ENCODE measurements at places on chromosomes 4 and X.

DNA sequence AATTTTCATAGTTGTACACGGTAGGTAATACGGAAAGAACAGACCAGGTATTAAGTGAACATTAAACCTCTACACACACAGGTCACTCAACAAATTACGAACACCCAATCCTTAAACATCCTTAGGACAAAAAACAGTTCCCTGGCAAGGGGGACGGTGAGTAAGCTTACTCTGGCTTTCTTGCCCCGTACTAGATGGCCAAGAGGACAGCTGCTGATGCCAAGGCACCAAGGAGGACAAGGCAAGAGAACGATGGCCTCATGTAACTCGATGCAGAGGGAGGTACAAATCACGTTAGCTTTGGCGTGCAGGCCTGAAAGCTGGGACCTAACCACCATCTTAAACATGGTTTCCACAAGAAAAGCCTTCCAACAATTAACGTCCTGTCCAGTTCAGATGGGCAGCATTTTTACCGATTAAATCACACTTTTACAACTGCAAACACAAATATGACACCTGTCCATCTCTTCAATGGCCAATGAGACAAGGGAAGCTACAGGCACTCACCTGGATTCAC is 23.7 kb downstream of the FAT1 start:
- DNase-seq = no peak

GRCh38 chr4:88743696-88744095 is 46.1 kb upstream of the NAP1L5 start:
- no peak for DNase-seq

GRCh38 chrX:87236830-87237440 is 280.7 kb upstream of the KLHL4 start:
- DNase-seq = peak; percentile 52

- DNase-seq = no peak
Measured at GRCh38 chrX:34493086-34493485, 164.0 kb downstream of the TMEM47 start.

- no peak for DNase-seq
Measured at GRCh38 chr4:184699941-184700340, 34.0 kb downstream of the CENPU start.

GRCh38 chrX:69218407-69218997 is 53.2 kb upstream of the PJA1 start:
- no peak for DNase-seq

DNA sequence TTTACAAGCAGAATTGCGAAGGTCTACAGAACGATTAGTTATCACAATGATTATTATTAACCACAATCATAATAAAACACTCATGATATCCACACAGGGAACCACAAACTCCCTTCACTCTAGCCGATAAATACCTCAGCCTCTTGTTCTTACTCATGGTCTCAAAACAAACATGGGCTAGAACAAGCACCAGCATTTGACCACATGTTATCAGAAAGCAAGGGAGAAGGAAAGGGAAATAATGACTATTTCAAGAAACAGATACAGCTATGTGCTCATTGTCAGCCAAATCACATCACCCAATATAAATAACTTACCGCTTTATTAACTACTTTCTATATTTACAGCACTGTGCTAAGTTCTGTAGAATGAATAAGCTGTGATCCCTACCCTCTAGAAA is 663.2 kb upstream of the HTR2C start:
- DNase-seq = no peak

GRCh38 chrX:150546711-150547153 is 21.7 kb upstream of the MTM1 start:
- no peak for DNase-seq

GRCh38 chr4:122005064-122005755 is 53.4 kb upstream of the TRPC3 start:
- DNase-seq = no peak

DNA sequence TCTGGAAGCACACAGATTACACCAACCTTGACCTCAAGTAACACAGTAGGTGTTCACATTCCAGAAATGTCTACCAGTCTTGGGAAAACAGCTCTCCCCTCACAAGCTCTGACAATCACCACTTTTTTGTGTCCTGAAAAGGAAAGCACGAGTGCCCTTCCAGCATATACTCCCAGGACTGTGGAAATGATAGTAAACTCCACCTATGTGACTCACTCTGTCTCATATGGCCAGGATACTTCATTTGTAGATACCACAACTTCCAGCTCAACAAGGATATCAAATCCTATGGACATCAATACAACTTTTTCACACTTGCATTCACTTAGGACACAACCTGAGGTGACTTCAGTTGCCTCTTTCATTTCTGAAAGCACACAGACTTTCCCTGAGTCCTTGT is 46.9 kb downstream of the ADGRG4 start:
- DNase-seq = no peak

DNA sequence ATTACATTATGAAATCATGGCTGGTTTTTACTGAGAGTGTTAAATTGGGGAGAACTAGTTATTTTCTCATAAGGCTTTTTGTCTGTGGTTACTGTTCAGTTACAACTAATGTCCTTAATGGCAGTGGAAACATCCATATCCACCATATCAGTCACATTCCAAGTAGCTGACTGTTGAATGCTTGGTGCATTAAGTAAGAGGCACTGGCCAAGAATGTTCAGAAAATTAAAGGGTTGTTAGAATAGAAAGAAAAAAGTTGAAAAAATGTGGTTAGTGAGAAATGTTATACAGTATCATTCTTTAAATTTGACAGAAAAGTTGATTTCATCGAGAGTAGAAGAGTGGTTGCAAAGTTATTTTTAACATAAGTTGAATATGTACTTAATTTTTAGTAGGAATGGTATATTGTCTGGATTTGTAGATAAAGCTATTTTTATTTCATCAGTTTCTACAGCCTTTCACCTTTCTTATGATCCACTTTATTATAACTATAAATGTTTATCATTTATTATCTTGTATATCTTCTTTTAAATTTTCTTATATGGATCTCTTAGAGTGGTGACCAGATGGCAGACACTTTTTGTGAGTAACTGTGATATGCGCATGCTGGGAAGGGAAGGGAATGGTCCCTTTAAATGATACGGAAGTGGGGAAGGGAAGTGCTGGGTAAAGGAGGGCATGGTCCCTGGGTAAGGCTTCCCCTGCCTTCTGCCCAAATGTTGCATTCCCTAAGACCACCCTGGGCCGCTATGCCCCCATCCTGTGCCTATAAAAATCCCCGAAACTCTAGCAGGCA is 2407.1 kb downstream of the ARAP2 start:
- DNase-seq = no peak

GRCh38 chr4:54660591-54660990 is 2.8 kb downstream of the KIT start:
- DNase-seq = no peak

GRCh38 chrX:106726485-106727437 is at the start of gene RNF128:
Gene RNF128 (plus strand): TSS chrX:106726701. CDS start chrX:106726914, 213 bp downstream.
- DNase-seq = peak; percentile 67

GRCh38 chr4:22573198-22573597 is 57.3 kb upstream of the ADGRA3 start:
- peak; percentile 43 for DNase-seq

DNA sequence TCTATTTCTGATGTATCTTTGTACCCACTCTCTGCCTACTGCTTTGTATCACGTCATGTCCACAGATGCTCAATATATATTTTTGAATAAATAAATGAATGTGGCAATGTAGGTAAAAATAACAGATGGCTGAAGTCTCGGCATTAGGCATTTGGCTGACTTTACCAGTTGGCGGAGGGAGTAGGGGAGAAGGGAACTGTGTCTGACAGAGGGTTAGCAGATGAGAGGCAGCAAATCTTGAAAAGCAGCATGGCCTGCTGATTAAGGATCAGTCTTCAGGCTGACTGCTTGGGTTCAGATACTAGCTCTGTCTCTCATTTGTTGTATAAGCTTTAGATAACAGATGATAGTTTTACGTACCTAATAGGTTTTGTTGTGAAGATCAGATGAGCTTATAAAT is 31.9 kb upstream of the RASGEF1B start:
- no peak for DNase-seq

DNA sequence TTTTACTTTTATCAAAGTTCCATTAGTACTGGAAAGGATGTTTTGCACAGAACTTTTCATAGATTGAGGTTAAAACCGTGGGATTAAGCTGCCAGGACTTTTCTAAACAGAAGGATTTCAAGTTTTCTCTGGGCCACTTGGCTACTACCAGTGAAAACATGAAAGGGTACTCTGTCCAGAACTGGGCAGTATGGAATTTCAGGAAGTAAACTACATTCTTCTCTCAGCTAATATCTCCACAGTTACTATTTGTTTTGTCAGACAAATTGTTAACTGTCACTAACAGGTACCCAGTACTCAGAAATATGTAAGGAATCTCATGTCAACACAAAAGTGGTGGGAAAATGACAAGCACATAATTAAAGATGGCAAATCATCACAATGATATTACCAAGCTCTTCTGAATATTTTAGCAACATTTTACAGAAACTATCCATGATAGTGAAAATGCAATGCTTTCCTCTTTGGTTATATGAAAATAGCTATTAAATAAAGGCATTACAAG is 454.4 kb downstream of the C4orf33 start:
- no peak for DNase-seq

- DNase-seq = no peak
Measured at GRCh38 chr4:187017147-187017546, 293.5 kb upstream of the FAT1 start.

DNA sequence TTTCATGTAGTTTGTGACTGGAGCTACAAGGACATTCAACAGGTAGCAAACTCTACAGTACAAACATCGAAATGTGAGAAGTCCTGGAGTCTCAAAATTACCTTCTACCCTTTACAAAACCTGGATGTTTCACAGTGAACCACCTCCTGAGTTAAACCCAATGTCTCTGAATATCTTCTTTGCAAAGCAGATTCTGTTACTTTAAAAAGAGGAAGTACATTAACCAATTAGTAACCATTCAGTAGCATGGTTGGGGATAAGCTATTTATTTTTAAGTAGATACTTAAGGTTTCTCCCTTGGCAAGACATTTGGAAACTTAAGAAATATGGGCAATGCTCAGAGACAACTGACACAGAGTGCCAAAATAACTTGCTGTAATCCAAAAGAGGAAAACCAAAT is 371.9 kb upstream of the NWD2 start:
- no peak for DNase-seq

DNA sequence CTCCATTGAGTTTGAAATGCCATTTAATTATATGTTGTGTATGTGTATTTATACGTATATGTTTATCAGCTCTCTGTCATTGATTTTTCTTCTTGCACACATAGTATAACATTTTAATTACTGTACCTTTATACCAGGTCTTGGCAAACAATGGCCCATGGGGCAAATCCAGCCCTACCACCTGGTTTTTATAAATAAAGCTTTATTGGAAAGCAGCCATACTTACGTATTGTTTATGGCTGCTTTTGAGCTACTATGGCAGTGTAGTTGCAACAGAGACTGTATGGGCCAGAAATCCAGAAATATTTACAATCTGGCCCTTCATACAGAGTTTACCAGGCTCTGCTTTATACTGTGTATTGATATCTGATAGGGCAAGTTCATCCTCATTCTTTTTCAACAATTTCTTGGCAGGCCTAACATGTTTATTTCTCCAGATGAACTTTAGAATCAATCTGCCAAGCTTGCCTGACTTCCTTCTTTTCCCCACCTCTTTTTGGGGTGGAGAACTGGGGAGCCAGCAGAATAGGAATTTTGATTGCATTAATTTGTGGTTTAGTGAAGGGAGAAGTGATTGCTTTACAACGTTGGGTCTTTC is 15.8 kb downstream of the DCUN1D4 start:
- no peak for DNase-seq

DNA sequence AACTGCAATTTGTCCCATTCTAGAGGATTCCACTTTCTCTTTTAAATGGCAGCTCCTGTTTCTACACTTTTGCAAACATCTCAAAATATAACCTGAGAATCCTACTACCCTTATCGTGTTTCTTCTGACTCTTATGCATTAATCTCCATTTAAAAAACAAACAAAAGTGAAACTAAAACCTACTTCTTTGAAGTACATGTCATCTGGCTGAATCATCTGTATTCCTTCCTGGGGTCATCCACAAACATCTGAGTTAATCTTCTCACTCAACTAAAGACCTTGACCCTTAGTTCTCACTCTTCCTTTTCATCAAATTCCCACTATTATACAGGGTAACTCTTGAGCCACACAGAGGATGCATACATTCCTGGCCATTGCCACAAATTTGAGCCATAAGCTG is 584.8 kb downstream of the PPARGC1A start:
- DNase-seq = no peak

- DNase-seq = no peak
Measured at GRCh38 chrX:100975212-100975611, 5.7 kb downstream of the ARL13A start.

GRCh38 chr4:17665852-17666251 is 51.4 kb downstream of the MED28 start:
- no peak for DNase-seq

DNA sequence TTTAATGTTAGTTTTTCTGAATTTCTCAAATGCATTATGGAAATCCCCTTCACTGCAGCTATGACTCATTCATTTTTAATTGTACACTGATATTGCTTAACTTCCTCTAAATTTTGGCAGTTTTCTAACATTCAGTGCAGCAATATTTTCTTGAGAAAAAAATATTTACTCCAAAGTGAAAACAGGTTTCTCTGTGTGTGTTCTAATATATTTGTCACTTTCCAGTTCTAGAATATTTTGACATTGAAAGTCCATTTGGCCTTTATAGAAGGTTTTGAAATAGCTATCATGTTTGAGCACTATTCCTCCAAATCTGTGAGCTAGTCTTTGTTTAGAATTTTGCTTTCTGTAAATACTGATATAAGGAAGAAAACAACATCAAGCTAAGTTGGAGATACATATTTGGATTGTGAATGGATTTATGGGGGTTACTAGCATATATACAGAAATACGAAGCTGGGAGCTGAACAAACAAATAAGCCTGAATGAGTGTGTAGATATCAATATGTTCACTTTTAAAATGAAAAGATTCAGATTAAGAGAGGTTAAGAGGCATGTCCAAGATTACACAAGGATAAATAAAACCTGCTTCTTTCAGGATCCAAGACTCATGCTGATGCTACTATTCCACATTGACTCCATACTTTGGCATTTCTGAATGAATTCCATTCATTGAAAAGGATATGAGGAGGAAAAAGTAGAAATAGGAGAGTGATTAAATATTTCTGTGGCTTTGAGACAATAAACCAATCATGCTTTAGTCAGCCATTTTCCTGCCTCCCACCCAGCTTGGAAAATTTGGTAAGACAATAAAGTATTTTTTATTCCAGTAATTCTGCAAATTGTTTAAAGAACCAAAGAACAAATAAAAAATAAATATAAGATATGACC is 57.3 kb upstream of the SLIT2 start:
- DNase-seq = no peak

DNA sequence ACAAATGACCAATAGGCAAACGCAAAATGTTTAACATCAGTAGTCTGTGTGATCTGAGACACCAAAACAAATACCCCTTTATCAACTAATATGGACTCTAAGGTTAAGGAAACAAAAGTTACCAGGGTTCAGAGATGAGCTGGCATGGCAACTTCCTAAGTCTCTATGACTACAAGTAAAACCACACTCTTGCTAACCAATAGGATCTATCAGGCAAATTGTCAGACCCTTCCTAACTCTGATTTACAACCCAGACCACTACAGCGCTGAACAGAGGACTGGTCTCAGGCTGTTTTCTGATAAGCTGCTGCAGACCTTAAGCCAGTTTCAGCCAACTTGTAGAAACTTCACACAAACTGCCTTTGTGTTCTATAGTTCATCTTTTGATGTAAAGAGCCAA is 608.0 kb downstream of the TLL1 start:
- DNase-seq = no peak
